ENCODE measurements at places on chromosomes 4 and X.

DNA sequence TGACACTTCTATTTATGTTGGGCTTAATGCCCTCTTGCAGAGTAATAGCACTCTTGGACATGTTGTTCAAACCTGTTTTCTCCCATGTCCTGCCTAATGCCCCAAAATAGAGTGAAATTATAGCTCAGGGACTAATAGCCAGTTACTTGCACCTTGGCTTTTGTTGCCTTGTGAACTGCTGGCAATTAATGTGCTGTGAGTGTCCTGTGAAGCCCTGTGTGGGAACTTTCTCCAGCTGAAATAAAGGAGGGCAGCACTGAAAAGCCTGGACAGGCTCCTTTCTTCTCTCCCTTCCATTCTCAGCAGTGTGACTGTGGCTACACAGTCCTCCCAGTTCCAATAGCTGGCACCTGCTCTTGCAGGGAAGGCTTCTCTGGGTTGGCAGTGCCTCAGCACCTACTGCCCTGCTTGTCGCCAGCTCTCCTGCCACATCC, 72.4 kb downstream of the DCLK2 start:
- DNase-seq: peak; percentile 5

- DNase-seq: no peak
Observed at GRCh38 chr4:187276736-187277408, 553.2 kb upstream of the FAT1 start.

DNA sequence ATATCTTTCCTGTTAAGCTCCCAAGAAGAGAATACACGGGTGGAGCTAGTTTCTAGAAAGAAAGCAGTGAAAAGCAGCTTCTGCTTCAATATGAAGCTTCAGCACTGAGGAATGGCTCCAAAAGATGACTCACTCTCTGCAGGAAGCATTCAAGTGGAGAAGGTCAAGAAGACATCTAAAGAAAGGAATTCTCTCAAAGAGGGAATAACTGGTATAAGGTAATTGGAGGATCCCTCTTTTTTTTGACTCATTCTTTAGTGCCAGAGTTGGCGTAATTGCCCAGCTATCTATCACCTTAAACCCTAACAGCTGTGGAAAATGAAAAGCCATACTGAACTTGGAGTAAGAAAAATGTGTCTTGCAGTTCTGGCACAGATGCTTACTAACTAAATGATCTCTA, 3.5 kb downstream of the EDA2R start:
- DNase-seq: no peak

- no peak for DNase-seq
Observed at GRCh38 chr4:130359542-130359941, 1263.6 kb downstream of the C4orf33 start.

DNA sequence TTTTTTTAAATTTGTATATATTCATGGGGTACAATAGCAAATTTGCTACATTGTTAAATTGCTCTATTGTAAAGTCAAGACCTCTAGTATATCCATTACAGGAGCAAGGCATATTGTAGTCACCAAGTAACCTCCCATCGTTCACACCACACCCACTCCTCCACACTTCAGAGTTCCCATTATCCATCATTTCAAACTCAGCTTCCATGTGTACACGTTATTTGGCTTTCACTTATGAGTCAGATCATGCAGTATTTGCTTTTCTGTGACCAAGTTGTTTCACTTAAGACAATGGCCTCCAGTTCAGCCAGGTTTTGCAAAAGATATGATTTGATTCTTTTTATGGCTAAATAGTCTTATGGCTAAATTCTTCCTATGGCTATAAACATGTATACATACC, 2614.2 kb downstream of the PCDH7 start:
- no peak for DNase-seq

- no peak for DNase-seq
Observed at GRCh38 chr4:105967058-105967658, 71.9 kb downstream of the NPNT start.

DNA sequence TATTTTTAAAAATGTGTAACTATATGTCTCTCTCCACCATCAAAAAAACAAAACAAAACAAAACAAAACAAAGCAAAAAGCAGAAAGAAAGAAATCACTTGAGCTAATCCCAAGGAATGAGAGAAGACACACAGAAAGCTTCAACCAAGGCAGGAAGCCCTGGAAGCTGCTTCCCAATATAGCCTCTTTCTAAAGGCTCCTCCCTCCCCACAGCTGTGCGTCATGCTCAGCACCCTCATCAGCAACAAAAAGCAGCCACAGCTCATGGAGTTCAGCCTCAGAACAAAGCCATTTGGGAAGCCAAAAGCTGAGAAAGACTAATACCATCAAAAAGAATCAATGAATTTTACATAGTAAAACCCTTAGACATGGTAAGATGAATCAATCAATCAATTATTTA, 501.6 kb upstream of the SMIM31 start:
- no peak for DNase-seq

DNA sequence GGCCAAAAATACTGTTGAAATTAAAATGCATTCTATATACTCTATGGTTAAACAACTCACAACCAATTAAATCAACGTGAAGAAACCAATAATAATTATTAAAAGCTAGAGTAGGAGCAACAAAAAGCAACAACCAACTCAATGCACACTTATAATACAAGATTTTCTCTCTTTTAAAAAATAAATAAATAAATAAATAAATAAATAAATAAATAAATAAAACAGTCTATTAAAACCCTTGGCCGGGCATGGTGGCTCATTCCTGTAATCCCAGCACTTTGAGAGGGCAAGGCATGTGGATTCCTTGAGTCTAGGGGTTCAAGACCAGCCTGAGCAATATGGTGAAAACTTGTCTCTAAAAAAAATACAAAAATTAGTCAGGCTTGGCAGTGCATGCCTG, 62.7 kb downstream of the ENOX2 start:
- DNase-seq: no peak

DNA sequence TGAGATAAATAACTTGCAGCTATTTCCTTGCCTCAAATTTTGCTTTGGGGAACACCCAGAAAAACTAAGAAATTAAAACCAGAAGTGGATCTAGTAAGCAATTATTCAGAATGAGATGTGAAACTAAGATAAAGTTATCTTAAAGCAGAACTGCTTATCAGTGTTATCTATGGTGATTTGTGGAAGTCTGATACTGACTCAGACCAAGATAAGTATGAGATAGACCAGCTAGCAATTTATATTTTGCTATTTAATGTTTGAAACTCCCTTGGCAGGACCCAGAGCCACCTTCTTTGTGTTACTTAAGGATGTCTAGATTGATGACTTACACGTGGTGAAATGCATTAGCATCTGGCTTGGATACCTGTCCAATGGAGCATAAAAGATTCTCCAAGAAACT, 368.1 kb downstream of the EPHA5 start:
- no peak for DNase-seq

GRCh38 chr4:112550728-112551127, 34.7 kb upstream of the NEUROG2 start:
- DNase-seq: no peak

- DNase-seq: no peak
Observed at GRCh38 chrX:39470588-39471407, 627.0 kb downstream of the BCOR start.

DNA sequence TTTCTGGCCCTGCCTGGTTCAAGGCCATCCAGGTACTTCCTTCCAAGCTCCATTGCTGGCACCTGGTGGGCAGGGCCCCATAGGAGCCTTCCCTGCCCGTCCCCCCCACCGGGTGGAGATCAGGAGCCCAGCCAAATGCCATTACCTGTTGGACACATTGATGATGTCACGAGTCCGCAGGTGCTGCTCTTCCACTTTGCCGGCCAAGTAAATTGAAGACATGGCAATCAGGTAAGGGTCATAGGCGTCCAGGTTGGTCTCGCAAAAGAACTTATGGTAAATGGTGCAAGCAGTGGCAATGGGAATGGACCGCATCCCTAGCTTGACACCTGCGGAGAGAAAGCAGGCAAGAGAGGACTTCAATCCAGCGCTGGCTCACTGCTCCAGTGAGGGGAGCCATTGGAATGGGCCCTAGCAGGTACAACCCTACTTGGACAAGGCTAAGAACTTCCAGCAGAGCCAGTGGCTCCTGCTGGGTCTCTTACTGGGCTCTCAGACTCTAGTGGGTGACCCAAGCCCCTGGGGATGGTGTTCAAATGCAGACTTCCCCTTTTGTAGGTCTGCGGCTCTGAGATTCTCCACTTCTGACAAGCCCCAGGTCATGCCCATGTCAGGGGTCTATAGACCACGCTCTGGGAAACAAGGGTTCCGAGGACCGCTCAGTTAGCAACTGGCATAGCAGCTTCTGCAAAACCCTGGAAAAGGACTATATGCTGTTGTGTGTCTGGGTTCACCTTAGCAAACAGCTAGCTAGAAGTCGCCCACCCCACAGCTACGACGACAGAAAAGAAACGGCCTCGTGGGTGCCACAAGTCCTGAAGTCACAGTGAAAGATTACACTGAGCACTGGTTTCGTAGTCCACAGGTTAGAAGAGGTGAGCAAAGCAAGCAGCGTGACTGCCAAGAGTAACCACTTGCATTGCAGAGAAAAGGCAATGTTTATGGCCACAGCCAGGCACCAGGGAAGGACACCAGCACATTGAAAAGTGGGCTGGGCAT, 2.8 kb downstream of the CCNQ start:
- DNase-seq: no peak

DNA sequence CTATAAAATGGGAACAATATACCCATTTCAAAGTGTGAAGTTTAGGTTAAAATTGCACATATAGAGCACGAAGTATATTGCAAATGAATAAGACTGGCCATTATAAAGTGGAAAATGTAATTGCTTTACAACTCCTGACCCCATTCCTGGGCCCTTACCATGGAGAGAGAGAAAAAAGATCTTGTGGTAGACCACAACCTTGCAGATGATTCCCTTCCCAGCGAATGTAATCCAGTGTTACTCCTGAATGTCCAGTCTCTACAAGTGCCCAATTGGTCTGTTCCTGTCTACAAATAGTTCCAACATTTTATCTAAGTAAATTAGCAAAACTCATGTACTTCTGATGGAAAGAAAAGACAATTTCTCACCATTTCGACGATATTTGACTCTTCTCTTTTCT, 184.1 kb upstream of the LNX1 start:
- no peak for DNase-seq

GRCh38 chr4:185587427-185588161, 52.3 kb upstream of the PDLIM3 start:
- DNase-seq: no peak

- DNase-seq: no peak
Observed at GRCh38 chr4:61201561-61201960, 1.4 kb downstream of the ADGRL3 start.

GRCh38 chr4:38313999-38314561, 349.9 kb upstream of the KLF3 start:
- no peak for DNase-seq

DNA sequence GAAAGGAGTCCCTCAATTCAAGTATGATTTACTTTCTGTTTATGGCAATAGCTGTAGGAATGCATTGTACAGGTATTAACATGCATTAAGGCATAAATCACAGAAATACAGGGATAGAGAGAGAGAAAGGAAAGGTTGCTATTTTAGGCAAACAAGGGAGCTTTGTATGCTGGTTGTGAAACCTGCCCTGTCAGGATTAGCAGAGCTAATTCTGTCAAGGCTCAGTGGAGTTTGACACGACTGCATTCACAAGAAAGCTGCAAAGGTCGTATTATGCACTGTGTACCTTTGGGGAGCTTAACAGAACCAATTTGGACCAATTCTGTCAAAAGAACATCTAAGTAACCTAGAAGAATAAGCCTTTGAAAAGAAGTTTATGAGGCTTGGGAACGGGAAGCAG, 239.3 kb downstream of the GRIA2 start:
- no peak for DNase-seq

- no peak for DNase-seq
Observed at GRCh38 chrX:131217989-131218388, 71.1 kb downstream of the IGSF1 start.

DNA sequence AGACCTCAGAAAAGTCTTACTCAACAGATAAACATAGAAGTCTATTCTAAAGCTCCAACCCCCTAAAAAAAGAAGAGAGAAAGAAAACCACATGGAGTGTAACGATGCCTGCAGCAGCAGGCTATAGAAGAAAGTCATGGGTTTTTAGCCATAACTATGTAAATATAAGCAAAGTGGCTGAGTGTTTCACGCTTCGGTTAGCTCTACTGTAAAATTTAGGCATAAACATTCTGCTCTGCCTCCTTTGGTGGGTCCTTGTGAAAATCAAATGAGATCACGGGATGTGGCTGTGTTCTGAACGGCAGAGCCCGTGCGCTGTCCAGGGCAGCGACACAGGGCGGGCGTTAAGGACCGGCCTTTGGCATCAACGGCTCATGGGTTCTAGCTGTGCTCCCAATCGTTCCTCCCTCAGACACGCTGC, 78.4 kb downstream of the IRF2 start:
- no peak for DNase-seq

GRCh38 chr4:185437809-185438208, 12.0 kb upstream of the UFSP2 start:
- no peak for DNase-seq

DNA sequence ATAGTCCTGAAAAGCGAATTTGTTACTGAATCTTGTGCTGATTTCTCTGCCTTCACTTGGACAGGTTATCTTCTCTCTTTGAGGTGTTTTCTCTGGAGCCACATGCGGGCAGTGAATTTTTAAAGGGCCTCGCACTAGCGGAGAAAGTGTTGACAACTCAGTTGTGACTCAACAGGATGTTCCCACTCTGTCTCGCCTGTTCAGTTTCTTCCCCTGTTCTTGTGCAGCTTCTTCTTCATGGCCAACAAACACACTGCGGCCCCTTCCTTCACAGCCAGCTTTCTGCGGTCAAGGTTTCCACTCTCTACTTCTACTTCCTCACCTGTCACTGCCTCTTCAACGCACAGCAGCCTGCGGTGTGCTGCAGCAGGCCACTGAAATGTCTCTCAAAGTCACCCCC, 1.1 kb upstream of the SHROOM4 start:
- no peak for DNase-seq

- peak; percentile 19 for DNase-seq
Observed at GRCh38 chrX:133444196-133444595, 28.9 kb upstream of the GPC4 start.

- no peak for DNase-seq
Observed at GRCh38 chr4:8266088-8266487, 3.5 kb upstream of the HTRA3 start.

Data from NCI-H1105 treated with DMSO at 0.1 percent for 48 hours (cell line).